CD4-positive, alpha-beta T cell treated with Interleukin-21 for 1 hour (primary cell): ENCODE measurements at places on chromosomes 13 and 19.

DNA sequence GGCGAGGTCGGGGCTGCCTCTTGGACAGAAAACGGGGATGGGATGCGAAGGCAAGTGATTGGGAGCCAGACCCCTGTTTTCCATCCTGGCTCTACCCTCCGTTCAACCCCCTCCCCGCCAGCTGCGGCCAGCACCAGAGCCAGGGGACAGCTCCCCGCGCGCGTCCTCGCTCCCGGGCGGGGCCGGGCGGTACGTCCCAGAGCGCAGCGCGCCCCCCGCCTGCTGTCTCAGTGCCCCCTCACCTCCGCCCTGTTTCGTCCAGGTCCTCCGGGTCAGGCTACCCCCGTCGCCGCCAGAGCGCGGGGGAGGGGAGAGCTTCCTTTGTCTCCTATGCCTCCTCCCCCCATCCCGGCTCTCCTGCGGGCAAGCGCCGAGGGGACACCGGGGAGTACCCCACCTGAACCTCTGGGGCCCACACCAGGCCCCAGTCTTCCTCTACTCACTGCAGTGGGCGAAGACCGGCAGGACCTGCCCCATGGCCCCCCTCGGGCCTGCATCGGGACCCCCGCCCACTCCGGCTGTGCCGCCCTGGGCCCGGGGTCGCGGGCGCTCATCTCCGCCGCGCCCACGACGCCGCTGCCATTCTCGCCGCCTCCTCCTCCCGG, 396 bp downstream of the RTN2 start:
- peak; percentile 54 for DNase-seq

- no peak for DNase-seq
Measured at GRCh38 chr19:1472231-1473084, 6.6 kb downstream of the C19orf25 start.

- DNase-seq, result no peak
Measured at GRCh38 chr13:69616396-69616795, 491.2 kb upstream of the ATXN8OS start.

GRCh38 chr13:36530861-36531590, 98.7 kb downstream of the CCNA1 start:
- no peak for DNase-seq

- peak; percentile 8 for DNase-seq
Measured at GRCh38 chr19:49149652-49150105, 5.5 kb downstream of the HRC start.

GRCh38 chr19:45676851-45677263, 8.8 kb downstream of the GIPR start:
- DNase-seq, result peak; percentile 53

DNA sequence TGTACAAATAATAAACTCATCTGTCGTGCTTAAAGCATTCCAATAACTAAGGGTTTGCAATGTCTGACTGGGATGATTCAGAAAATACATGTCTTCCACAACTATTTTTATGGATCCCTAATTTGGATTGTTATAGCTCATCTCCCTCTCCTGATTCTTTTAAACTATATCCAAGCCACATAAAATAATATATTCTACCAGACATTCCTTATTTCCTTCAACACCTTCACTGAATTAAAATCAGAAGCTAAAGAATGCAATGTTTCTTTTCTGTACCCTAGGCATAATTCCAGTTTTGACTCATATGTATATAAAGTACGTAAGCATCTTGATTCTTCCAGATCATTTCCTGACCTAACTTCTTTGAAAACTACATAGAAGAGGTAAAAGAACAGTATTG, 420.4 kb downstream of the EFNB2 start:
- DNase-seq, result no peak
